ENCODE measurements at places on chromosomes 2 and 18.

- DNase-seq = no peak
Observed at GRCh38 chr2:137928547-137929518, 35.4 kb upstream of the HNMT start.

- DNase-seq = no peak
Observed at GRCh38 chr2:234630801-234631261, 133.9 kb upstream of the ARL4C start.

DNA sequence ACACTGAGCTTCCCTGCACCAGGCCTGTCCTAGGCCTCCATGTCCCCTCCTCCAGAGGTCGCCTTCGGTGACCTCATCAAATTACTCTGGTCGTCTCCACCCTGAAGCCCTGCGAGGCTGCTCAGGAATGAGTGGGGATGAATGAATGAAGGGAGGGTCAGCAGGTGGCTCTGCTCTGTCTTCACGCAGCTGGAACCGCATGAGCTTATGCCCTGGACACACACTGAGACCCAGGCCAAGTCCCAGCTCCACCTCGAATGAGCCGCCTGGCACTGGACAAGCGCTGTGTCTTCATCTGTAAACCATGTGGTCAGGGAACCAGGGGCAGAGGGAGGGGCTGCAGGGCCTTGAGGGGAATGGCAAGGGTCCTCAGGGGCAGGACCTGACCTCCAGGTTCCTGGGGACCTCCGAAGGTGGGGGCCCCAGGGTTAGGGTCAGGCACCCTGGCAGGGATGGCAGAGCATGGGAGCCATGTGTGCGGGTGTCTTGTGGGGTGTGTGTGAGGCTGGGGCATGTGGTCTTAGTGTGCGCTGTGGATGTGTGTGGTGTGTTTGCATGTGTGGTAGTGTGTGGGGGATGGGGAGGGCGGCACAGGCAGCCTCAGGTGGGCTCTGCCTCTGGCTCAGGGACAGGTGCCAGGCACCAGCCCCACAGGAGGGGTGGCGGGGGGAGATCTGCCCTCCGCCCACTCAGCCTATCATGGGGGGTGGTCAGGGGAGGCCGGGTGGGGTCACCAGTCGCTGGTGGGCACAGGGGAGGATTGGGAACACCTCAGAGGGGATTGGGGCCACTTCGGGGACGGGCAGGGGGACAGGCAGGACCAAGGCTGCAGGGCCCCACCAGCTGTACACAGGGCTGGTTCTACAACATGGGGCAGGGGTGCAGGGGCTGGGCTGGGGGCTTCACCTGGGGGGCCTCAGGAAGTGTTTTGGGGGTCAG, 13.9 kb downstream of the ODC1 start:
- DNase-seq = no peak

- no peak for DNase-seq
Observed at GRCh38 chr2:44940732-44941464, 604 bp upstream of the SIX3 start.

DNA sequence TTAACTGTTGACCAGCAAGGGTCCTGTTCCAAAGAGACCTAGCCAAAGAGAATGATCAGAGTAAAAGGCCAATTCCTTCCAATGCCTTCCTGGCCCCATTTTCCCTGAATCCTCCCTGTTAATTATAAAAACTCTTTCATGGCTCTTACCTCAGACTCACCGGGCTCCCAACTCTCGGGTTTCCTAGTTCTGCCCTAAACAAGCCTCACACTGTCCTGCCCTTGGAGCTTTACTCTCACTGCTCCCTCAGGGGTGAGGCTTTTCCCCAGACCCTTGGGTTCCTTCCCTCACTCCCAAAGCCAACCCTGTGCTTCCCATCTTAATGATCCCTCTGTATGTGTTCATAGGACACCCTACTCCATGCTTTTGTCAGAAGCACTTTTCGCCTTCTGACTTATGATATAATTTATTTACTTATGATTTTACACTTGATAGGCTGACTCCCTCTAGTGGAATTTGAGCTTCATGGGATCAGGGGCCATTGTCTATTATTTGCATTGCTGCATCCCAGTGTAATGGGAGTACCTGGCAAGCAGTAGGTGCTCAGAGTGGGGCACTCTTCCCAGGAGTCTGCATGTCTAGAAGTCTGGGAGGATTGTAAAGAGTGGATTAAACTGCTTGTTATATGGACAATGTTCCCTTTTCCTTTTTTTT, 29.9 kb upstream of the ZNG1B start:
- no peak for DNase-seq

DNA sequence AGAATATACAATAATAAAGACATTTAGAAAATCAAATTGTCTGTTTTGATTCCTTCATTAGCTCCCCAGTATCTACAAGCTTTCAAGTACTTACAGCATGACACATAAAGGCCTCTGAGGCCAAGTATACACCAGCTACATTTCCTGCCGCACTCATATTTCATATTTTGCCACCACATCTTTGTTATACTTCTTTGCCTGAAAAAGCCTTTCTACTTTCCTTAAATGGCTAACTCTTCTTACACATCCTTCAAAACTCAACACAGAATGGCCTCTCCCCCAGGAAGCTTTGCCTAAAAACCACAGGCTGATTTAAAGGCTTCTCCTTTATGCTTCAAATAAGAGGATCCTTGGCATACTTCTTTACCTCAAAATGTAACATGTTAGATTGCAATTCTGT, 4.5 kb downstream of the STK17B start:
- no peak for DNase-seq

DNA sequence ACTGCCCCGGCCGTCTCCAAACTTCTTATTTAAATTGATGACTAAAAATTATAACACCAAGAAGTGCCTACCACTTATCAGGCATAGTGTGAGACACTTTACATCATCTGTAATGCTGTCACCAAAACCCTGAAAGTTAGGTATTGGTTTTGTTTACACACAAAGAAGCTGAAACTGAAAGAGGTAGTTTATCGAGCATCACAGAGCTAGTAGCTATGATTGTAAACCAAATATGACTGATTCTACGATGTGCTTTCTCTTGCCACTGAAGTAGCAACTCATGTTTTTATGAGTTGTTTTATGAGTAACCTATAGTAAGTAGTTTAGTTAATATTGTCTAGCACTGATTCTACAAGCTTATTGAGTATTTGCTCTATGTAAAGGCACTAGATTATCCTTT, 31.5 kb downstream of the DYNC1I2 start:
- DNase-seq = no peak

- no peak for DNase-seq
Observed at GRCh38 chr18:23243178-23243577, 107.9 kb downstream of the CABLES1 start.

DNA sequence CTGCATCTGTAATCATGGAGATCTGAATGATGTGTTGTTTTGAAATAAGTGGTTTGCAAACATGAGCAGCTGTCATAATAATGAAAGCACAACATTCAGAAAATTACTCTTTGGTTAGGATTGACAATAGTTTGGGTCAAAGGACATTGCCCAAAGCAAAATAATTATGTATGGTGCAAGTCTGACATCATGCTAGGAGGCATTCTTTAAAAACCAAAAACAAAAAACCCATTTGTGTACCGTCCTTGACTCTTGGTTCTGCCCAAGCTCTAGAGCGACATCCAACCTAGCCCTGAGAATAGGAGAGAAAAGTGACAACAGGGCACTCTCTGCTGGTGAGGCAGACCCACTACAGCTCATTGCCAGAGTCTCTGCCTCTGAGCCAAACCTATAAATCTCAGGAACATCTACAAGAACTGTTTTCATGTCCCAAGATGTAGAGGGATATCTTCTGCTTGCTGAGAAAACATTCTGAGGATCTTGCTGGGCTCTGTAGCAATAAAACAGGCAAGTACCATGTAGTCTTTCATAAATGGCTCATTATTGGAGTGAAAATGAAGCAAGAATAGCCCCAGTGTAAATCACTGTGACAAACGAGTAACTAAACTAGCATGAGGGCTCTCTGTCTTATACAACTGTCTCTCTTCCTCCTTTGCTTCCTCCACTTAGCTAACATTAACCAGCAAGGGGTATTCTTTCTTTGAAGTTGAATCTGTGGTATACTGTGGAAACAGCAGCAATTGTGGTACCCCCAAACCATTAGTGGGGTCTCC, 266.8 kb upstream of the CXCR4 start:
- no peak for DNase-seq

DNA sequence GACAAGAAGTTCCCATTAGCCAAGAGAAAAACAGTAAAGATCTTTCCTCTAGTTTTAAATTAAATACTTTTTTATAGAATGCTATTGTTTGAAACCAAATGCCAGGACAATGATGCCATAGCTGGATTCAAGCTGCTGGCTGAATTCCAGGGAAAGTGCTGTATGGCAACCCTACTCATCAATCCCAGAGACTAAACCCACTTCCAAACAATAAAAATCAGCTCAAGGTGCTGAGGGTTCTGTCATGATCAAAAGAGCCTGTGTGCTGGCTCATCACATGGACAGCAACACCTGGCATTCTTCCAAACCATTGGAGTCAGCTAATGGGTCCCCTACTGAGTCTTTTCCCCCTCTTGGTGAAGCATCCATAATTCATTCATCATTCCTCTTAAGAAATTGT, 53.7 kb upstream of the PARD3B start:
- no peak for DNase-seq

DNA sequence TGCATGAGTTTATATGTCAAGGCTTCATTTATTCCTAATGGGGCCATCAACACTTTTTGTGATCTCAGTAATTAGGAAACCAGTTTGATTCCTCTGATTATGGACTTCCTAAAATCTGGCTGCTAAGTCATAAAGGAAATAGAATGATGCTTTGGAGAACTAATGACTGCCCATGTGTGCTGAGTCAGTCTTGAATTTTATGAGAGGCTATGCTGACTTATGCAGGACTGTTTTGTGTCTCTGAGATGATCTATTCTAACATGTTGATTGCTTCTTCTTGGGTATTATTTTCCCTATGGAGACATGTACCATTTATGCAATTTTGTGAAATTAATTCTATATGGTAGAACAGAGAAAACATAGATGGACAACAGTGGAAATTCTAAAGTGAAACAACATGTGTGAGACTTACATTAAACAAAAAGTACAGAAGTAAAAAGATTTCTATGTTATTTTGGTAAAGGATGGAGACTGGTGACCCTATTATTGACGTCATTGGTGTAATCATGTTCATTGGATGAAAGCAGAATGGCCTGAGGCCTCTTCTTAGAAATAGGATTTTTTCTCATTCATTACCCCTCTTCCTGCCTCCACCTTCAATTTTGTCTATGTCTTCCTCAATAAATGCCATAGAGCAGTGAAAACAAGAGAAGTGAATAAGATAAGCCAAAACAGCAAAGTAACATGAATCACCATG, 1658.2 kb upstream of the PIK3C3 start:
- no peak for DNase-seq

DNA sequence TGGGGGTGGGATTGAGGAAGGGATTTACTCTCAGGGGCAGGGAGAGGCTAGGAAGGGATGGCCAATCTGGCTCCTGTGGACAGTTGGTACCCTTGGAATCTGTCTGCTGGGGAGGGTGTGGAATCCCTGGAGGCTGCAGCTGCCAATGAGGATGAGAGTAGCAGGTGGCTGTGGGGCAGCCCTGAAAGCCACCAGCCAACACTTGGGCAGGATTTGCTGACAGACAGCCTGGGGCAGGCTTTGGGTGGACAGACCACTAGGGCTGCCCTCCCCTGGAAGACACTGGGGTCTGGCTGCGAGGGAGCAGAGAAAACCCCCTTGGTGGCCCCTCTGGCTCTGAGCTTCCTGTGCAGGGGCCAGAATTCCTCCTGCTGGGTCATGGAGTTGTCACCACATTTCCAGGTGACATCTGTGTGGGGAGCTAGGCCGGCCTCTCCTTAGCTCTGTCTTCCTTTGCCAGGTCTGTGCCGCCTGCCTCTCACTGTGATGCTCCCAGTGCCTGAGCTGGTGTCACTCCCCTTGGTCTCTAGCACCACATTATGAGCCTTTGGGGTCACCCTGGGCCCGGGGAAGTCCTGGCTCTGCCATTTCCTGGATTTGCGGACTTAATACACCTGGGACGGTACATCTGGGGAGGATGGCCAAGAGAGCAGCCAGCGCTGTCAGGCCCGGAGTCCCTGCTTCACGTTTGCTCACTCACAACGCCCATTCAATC, 13.4 kb upstream of the ARHGEF4 start:
- DNase-seq = no peak

GRCh38 chr2:120906914-120907313, 171.2 kb downstream of the GLI2 start:
- no peak for DNase-seq

- DNase-seq = no peak
Observed at GRCh38 chr2:39603436-39603835, 62.3 kb upstream of the TMEM178A start.

- no peak for DNase-seq
Observed at GRCh38 chr2:4269885-4270284, 566.5 kb downstream of the DCDC2C start.

- no peak for DNase-seq
Observed at GRCh38 chr2:13481201-13481600, 764.5 kb downstream of the TRIB2 start.

DNA sequence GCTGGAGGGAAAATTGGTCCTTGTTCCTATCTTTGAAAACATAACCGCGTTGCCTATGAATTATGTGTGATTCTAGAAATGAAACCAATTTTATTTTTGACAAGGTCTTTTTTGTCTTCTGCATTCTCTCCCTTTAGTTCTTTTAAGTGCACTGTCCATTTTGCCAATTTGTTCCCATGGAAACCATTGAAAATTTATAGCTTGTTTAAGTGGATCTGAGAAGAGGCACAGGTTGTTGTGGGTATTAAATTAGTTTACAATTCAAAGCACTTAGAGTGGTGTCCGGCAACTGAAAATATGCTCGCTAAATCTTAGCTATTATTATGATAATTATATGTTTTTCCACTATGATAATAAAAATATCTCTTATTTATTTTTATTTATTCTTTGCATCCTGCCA, 107.5 kb upstream of the FSHR start:
- no peak for DNase-seq

DNA sequence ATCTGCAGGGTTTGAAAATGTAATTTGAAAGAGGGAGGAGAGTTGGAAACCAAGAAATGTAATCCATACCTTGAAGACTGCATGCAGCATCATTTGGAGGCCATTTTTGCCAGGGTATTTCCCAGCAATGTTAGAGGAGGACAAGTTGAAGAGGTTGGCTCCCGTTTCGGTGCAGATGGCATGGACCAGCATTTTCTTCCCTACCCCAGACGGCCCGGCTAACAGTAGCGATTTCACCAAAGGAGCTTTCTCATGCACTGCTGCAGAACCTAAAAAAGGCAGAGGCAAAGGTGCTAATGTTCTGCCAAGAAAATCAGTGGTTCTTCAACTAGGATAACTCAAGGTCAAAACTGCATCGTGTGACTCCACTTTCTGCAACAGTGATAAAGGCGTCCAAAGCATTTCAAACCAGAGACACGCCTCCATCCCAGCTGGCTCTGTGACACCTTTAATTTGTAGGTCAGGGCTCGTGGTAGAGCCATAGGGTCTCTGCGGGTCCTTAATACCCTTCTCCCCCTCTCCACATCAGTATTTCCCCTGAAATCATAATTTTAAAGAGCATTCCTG, 99.6 kb upstream of the ASB18 start:
- no peak for DNase-seq

DNA sequence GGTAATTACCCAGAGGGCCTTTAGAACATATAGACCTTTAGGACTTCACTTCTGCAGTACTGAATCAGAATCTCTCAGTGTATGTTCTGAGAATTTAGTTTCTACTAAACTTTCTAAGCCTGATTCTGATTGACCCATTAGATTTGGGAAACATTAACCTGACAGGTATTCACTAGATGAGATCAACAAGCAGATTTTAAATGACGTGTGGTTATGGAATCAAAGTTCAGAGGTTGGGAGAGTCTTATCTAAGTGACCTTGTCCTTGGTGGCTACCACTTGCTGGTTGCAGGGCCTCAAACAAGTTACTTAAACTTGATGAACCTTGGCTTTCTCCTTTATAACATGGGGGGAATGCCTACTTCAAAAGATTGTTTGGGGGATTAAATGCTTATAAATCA, 198.7 kb downstream of the PDE11A start:
- DNase-seq = no peak

- no peak for DNase-seq
Observed at GRCh38 chr2:143068509-143068908, 60.7 kb upstream of the ARHGAP15 start.

Data from stimulated activated CD8-positive, alpha-beta memory T cell treated with anti-CD3 and anti-CD28 coated beads, Interleukin-15, amount 100 ng/mL, for 48 hours (primary cell).